NCI-H1105 (cell line): ENCODE measurements at places on chromosomes 2 and 18.

DNA sequence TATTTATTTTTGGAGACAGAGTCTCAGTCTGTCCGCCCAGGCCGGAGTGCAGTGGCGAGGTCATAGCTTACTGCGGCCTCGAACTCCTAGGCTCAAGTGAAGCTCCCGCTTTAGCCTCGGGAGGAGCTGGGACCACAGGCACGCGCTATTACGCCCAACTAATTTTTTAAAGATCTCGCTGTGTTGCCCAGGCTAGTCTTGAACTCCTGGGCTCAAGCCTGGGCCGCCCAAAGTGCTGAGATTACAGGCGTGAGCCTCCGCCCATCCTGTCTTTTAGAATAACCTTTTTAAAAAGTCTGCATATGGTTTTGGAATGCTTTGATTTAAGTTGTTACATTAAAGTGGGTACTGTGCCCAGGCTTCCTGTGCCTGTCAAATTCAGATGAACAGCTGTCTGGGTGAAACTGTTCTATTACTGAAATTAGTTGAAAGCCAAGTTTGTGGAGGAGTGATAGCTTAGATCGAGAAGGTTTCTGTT, 944 bp downstream of the RAB3GAP1 start:
- DNase-seq: no peak

DNA sequence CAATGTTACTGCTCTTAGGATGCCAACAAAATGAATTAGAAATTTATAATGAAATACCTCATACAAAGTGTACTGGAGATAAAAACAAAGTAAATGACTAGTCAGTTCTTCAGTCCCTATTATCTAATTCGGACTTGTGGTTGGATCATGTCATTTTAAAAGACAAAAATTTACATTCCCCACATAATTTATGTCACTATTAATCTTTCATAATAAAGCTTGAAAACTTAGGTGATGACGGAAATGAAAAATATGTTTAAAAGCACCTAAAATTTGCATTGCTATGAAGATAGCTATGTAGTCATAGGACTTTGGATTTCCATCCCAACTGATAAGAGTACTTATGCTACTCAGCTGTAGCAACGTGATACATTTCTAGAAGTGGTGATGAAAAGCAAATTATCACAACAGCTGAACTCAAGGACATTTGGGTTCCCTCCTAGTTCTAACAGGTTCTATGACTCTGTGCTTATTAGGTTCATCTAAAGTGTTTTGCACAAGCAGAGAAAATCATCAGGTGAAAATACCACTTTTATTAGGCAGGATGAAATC, 58.4 kb downstream of the LRPPRC start:
- no peak for DNase-seq

GRCh38 chr2:222711315-222711940, 40.0 kb downstream of the MOGAT1 start:
- no peak for DNase-seq

DNA sequence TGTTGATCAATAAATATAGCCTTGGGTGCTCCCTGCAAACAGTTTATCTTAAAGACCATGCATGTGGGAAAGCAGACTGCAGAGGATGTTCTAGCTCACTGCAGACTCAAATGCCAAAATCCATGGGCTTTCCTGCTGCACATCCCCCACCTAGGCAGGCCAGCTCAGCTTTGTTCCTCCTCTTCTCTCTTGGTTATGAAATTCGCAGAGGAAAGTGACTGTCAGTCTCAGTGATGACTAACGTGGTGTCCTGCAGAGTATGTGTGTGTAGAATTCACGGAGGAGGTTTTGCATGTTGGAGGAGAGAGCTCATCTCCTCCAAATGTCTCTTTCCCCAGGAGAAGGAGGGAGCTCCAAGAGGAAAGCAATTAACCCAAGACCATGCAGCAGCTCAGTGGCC, 21.4 kb upstream of the KCNS3 start:
- no peak for DNase-seq

DNA sequence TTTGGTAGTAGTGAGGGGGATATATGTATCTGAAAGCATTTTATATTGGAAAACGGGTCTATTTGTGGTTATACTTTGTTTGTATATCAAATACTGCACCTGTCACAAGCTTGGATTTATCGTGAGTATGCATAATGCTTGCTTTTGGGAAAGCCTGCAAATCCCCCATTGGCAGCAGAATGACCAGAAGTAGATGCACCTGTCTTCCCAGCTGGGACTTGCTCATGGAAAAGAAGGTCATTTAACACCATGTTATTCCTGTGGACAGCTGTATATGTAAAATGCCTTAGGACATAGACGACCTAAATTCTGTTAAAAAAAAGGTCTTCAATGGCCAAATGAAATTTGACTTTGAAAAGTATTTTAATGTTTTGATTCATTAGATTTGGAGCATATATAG, 599.4 kb downstream of the XIRP2 start:
- peak; percentile 48 for DNase-seq
